ENCODE measurements at places on chromosomes 7 and 10.

DNA sequence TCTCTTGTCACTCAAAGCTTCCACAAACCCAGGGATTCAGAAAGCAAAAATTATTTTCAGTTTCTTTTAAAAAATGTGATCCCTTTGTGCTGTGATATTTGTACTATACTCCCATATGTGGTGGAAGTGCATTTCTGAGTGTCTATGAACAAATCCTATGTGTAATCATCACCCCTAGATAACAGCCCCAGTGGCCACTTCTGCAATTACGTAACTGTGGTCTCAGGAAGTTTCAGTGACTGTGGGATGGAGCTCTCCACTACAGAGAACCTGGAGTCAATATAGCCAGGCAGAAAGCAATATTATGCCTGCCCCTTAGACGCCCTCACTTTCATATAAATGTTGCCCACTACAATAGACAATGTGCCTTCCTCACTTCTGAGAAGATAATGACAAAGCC is 1101.7 kb upstream of the GHITM start:
- DNase-seq, result no peak

GRCh38 chr10:19651549-19651948 is 164.7 kb upstream of the PLXDC2 start:
- DNase-seq, result peak; percentile 79

DNA sequence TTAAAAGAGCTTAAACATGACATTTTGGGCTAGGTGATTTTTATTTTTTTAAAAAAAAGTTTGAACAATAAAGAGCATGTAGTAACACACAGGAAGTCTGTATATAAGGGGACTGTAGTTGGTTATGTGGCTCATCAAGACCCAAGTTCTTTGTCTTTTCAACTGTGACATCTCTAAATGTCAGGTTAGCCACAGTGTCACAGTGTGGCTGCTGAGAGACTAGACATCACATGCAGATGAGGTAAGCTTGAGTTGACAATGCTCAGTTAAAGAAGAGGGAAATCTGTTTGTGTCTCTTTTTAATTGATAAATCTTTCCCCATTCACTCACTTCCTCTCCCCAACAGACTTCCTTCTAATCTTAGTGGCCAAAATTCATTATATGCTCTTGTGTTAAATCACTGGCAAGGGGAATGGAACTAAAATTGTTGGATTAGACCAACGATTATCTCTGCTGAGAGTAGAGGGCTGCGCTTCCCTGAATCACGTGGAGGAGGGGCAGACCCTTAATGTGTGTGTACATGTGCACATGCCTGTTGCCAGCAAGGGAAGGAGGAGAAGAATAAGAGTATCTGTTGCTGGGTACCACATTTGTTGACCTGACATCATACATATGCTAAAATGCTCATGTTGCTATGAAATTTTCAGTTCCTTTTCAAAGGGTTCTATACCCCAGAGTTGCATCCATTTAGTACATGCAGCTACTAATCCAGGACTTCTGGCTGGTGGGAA is 78.3 kb downstream of the MMRN2 start:
- DNase-seq, result no peak

- no peak for DNase-seq
These were observed 7.9 kb upstream of the CYREN start for GRCh38 chr7:135178364-135178763.

DNA sequence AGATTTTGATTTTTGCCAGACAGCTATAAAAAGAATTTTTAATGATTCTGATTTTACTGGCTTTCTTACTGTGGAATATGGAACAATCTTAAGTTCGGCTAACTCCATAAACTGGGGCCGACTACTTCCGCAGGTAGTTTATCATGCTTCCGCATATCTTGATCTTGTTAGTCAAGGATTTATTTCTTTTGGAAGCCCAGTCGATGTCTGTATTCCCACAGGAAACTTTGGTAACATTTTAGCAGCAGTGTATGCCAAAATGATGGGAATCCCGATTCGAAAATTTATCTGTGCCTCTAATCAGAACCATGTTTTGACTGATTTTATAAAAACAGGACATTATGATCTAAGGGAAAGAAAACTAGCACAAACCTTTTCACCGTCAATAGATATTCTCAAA is 8.1 kb downstream of the THNSL1 start:
- DNase-seq, result no peak

DNA sequence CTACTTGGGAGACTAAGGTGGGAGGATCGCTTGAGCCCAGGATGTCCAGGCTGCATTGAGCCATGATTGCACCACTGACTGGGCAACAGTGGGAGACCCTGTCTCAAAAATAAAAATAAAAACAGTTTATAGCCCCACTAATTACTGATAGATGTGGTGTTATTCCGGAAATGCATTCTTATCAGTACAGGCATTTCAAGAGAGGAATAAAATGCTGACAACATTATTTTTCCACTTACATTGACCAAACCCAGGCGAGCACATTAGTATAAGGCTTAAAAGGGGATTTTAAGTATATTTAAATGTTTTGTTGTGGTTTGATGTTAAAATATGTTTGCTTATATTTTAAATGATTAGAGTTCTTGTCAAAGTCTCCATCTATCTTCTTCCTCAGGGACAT is 359.5 kb downstream of the PLXDC2 start:
- DNase-seq, result no peak

DNA sequence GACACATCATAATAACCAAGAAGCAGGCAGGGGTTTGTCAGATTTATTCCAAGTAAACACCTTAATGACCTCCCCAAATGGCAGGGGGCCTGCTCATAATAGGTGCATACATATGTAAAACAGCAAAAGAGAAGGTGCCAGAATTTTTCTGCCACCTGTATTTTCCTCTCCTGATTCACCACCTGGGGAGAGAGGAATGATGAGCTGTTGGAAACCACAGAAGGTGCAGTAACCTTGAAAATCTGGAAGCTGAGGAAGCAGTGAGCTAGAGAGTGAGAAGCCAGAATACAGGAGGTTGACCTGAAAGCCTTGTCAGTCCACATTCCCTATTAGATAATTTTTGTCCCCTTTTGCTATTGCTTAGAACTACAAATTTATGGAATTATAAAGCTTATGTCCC is 46.2 kb upstream of the PDE1C start:
- DNase-seq, result no peak

DNA sequence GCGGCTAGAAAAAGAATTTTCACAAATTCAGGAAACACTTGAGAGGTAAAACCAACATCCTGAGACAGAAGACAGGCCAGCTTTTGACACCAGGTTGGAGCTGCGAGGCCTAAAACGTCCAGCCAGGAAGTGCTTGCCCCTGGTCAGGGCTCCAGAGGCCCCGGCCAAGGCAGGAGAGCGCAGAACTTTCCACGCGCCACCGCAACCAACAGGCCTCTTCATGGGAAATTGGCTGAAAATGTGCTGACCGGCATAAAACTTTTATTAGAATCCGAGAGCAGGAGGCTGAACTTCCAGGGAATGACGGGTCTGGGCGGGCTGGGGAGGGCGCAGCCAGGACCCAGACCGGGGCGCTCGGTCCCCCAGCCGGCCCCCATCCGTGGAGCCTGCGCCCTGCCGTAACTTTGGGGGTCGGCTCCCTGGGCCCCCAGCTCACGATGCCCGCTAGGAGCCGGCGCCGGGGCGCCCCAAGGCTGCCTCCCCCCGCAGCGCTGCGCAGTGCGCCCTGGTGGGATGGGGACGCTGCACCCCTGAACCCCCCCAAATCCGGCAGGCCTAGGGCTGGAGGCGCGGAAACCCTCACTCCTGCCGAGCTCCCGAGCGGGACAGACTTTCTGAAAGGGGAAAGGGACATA is 414.0 kb upstream of the MKI67 start:
- no peak for DNase-seq

GRCh38 chr7:18450019-18450418 is 45.5 kb upstream of the HDAC9 start:
- DNase-seq, result no peak

DNA sequence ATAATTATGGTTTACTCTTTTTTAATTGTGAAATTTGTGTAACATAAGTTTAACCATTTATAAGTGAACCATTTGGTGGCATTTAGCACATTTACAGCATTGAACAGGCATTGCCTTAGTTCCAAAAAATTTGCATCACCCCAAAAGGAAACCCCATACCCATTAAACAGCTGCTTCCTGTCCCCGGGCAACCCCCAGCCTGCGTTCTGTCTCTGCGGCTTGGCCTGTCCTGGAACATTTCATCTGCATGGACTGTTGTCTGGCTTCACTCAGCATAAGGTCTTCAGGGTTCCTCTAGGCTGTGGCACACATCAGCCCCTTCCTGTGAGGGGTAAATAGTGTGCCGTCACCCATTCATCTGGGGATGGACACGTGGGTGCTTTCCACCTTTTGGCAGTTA is 6.9 kb downstream of the RET start:
- no peak for DNase-seq

GRCh38 chr7:131827421-131827820 is 271.0 kb upstream of the PODXL start:
- DNase-seq, result no peak

DNA sequence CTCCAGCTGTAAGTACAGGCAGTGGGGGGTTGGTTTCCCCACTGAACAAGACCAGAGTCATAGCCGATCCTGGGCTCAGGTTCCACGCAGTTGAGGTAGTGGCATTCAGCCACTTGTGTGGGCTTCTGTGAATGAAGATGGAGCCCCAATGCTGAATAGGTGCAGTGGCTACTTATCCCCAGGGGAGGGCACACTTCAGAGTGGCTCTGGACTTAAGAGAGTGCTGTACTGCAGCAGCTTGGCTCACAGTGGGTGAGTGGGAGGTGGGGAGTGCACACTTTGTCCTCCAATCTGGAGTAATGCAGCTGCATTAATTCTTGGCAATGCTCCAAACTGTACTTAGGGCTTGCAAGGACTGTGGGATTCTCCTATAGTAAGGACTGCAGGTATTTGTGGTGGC is 81.9 kb downstream of the BUB3 start:
- no peak for DNase-seq

- peak; percentile 99 for DNase-seq
These were observed 444 bp upstream of the HIP1 start for GRCh38 chr7:75738975-75739795.

Measured in EL (cell line).